ENCODE measurements at places on chromosomes 4 and X. TPM values are rescaled to one million over a fixed set of nuclear protein-coding genes. Genes with fewer than 3 reads are reported as not detected.
A peak's percentile ranks its signal among the peaks of the same experiment; 100 is the strongest.

DNA sequence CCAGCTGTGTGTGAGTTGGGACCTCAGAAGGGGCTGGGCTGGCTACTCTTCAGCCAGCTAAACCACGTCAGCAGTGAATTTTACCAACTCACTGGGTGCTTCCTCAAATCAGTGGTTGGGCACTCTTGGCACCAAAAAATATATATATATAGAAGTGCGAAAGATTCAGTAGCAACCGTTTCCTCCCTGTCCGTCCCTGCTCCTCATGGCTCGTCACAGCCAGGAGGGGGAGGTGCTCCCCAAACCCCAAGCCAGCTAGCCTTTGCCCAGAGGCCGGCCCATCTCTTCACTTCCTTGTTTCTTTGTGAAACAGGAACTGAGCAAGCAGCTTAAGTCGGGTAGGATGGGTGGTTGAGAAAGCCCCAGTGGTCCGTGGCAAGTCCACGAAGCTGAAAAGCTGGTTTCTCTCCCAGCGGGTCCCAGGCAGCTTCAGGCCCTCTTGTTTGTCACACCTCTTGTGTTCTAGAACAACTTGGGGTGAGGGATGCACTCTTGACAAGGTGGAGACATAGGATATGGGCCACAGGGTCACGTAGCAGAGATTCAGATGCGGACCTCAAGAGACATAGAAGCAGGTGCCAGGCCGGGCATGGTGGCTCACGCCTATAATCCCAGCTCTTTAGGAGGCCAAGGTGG, 6.8 kb upstream of the SASH3 start:
- no peak for DNase-seq

- DNase-seq, result no peak
Measured at GRCh38 chrX:153411255-153411987, at the start of gene ZFP92. TSS of gene ZFP92 (plus strand) at chrX:153411472. CDS start at chrX:153418323, 6,851 bp downstream.

DNA sequence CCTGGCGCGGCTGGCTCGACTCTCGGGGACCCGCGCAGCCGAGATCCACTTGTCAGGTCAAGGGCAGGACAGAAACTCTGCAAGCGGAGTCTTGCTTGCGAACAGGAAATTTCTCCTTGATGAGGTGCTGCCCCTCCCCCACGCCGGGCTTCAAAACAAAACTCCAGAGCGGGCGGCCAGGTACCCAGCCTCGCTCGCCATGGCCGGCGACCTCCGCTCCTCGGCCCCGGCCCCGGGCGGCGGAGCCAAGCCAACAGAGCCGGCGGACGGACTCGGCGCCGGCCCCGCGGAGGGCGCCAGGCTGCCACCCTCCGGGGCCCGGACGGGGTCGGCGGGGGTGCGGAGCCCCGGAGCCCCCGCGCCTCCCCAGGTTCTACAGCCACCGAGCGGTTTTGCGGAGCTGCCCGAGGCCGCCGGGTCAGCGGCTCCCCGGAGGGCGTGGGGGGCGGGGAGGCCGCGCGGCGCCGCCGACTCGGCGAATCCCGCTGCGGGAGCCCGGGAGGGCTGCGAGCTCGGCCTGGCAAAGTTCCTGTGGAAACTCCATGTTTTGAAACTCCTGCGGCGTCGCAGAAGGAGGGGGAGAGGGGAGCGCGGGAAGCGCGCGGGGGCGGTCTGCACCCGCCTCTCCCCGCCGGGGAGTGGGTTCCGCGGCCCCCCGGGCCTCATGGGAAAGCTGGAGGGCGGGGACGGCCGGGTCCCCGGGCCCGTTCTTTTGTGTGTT, 11.7 kb upstream of the BCOR start:
- peak; percentile 10 for DNase-seq

The SSX2 gene
- not detected for total RNA-seq

DNA sequence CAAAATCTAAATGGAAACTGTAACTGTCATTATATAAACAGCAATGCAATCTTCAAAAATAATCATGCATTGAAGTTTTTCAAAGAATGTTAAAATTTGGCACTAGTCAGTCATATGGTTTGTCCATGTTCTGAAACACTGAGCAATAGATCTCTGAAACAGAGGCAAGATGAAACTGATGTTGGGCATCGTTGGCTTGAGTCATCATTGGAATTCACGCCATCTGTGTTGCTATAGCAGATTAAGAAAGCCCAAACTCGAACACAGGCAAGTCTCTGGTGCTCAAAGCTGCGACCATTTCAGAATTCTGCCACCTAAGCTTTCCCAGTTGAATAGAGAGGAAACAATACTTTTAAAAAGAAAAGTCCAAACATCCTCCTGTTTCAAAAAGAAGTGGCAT, 114.1 kb upstream of the PPARGC1A start:
- no peak for DNase-seq

DNA sequence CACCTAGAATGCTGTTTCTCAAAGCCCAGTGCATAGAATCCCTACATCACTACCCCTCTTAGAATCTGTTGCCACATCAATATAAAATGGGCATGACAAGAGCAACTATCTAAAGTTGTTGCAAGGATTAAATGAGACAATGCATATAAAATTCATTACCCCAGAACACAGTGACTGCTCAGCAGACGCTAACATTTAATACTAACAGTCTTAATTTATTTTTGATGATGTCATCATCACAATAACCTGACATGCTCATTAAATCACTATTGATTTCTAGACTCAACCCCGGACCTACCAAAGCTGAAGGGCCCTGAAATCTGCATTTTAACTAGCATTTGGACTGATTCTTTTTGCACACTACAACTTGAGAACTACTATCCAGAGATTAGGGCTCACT, 3.9 kb downstream of the ARSJ start:
- DNase-seq, result no peak

GRCh38 chr4:61580721-61581377, 380.7 kb downstream of the ADGRL3 start:
- DNase-seq, result no peak

The SLC10A4 gene
- 0.79 TPM for total RNA-seq

The UPF3B gene
- 4.6 TPM for total RNA-seq

- DNase-seq, result no peak
Measured at GRCh38 chr4:107906458-107907100, 24.8 kb upstream of the CYP2U1 start.

- DNase-seq, result no peak
Measured at GRCh38 chr4:79913581-79913980, 159.4 kb downstream of the ANTXR2 start.

The TIMM17B gene
- 15.0 TPM for total RNA-seq

Measured in skin of body (tissue), 3 donors.